ENCODE measurements at places on chromosomes 6 and 20. TPM values are rescaled to one million over a fixed set of nuclear protein-coding genes. Genes with fewer than 3 reads are reported as not detected.

GRCh38 chr20:19817017-19817416 lies 59.0 kb downstream of the RIN2 start:
- DNase-seq, result peak; percentile 96

MAP1LC3A gene
- 14.9 TPM for total RNA-seq

DNA sequence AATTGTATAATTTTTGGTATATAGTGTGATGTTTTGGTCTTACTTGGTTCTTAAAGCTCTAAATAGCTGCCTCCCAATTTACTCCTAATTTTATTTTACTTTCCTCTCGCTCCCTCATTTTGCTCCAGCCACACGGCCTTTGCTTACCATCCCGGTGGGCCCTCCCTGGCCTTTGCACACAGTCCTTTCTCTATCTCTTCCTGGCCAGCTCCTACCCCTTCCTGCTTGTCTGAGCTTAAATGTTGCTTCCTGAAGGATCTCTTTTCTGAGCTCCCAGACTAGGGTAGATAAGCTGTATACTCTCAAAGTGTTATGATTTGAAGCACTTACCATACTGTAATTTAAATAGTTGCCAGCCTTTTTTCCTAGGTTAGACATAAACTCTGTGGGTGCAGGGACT lies 121.7 kb downstream of the UTRN start:
- no peak for DNase-seq

CRIP3 gene
- total RNA-seq, result not detected

- peak; percentile 75 for DNase-seq
These were observed 236.3 kb upstream of the ZNF217 start for GRCh38 chr20:53829724-53830521.

GRCh38 chr6:123503619-123504018 lies 133.1 kb downstream of the TRDN start:
- no peak for DNase-seq

GRCh38 chr6:26045928-26046368 lies 41.3 kb upstream of the HFE start:
- no peak for DNase-seq

SRPK1 gene
- 134 TPM for total RNA-seq

FARS2 gene
- total RNA-seq, result 27.9 TPM

- DNase-seq, result peak; percentile 22
These were observed 785 bp upstream of the THBD start for GRCh38 chr20:23050076-23050838.

DNA sequence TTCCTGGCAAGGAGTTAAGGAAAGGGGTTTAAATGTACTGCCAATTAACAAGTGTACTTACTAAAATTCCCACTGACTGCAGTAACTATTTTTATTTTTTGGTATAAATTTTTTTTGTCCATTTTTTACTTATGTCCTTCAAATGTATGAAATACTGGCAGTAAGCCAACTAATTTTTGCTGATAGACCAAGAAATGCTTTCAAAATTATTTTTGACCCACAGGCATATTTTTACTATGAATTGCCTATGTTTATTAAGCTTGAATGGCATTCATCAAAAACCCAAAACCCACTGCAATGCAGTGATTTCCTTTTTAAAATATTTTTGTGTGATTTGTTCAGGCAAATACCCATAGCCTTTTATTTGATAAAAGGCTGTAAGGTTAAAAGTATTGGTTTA lies 560.1 kb downstream of the UTRN start:
- DNase-seq, result no peak

BTN3A1 gene
- 18.4 TPM for total RNA-seq

SOBP gene
- total RNA-seq, result 0.35 TPM

DNA sequence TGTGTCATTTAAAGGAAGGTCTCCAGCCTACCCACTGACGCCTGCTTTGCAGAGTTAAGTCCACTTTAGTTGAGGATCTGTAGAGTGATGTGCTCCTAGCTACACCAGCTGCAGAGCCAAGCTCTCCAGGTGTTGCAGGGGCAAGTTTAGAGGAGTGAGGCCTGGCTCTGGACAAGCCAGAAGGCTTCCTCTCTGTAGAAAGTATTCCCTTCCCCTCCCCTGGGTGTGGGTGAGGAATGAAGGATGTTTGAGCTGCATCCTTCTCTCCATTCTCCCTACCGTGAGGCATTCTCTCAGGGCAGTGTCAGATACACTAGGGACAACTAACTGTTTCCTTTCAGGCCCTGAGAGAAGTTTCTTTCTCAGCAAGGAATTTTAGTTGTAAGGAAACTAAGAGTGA lies 66.5 kb downstream of the ELOVL5 start:
- no peak for DNase-seq

PLCB4 gene
- total RNA-seq, result 159 TPM

DNA sequence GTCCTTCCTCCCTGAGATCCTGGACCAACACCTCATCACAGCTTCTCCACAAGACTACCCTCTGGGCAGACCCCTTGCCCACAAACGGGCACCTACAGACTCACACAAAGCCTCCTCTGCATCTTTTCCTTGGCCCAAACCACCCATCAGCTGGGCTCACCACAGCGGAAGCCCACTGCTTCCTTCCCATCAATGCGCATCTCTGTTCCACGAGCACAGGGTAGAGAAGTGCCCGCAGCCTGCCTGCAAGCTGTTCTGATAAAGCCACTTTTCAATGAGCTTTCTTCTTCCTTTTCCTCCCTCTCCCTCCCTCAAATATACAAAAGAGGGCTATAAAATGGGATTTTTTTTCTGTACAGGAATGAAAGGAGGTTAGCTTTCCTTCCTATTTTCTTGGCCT lies 111.2 kb downstream of the NFATC2 start:
- DNase-seq, result no peak
